Muscle of arm (tissue), 14 donors: ENCODE measurements at places on chromosomes 11 and 22.

DNA sequence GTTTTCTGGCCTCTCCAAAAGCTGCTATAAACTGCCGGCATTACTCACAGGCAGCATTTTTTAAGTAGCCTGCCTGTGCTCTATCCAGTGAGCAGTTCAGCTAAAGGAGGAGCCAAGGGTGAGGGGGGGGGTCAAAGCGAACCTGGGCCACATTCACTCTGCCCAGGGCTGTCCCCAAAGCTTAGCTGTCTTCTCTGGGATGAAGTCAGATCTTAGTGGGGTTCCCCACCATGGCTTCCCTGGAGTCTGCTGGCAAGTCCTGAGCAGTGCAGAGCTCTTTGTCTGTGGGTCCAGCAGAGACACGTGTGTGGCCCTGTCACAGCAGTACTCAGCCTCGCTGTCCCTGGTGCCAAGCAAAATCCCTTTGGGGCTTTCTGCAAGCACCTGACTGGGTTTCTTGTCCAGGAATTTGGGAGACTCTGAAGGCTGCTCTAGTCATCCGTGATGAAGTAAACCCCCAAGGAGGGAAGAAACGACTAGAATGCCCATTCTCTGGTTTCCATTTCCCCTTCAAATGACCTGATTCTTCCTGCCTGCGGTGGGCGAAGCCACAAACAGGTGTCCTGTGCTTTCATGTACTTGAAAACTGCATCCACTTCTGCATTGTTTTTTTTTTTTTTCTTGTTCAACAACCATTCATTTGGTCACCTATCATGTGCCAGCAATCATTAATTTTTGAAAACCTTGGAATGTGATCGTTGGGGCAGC, 2.6 kb downstream of the KCNJ5 start:
- no peak for DNase-seq

GRCh38 chr22:22408731-22409696, 99.5 kb downstream of the ZNF280B start:
- no peak for DNase-seq

DNA sequence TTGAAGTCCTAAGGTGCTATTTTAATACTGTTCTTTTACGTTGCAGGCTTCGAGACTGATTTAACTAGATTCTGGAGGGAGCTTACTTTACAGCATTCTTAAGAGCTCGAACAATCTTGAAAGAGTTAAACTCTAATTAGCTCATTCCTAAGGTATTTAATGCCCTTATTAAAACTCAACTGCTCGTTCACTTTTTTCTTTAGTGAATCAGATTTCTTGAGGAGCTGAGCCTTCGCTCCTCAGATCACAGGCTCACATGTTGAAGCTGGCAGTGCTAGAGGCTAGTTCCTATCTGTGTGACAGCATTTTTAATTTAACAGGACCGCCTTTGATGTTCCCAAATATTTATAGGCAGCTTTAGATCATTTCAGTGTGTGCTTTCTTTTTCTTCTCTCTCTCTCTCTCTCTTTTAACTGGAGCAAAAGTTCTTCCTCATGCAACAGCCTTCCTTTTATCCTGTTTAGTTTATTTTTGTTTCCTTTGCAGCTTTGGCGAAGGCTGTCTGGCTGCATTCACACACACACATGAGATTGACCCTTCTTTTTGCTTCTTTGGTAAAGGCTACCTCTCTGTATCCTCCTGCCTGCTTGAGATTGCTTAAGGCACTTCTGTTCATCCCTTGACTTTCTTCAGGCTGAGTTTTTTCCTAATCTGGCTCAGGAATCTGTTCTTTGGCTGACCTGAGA, 21.0 kb downstream of the ZNRF3 start:
- no peak for DNase-seq

DNA sequence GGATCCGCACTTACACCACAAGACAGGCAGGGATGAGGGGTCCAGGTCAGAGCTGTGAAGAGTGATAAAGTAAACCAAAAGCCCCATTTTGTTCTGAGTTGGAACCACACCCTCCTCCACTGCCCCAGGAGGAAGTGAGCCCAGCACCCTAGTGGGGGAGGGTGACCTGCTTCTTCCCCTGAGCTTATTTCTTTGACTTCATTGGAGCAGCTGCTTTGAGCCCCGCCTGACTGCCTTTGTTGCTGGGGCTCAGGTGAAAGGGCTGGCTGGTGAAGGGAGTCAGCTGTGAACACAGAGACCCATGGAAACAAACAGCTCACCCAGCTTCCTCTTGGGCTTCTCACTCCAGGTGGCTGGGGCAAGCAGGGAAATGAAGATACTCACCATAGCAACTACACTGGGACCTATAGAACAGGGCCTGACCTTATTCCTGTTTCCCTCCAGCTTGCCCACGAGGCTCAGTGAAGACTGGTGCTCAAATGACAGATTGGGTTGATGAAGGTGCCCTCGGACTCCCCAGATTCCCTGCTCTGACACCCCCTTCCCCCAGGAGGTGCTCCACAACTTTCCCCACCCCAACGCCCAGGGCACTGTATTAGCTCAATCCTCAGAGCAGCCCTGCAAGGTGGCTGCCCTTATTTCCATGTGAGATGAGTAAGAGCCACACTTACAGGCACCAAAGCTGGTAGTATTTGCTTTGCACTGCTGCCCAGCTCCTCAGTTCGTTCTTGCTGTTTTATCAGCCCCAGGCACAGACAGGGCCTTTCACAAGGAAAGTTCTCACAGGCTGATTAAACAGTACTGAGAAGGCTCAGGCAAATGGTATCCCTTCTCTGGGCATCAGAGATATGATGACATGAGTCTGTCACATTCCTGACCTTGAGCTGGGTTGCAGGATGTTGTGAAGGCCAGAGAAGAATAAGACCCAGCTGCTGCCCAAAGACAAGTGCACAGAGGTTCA, 2.4 kb downstream of the UCP2 start:
- DNase-seq = no peak

DNA sequence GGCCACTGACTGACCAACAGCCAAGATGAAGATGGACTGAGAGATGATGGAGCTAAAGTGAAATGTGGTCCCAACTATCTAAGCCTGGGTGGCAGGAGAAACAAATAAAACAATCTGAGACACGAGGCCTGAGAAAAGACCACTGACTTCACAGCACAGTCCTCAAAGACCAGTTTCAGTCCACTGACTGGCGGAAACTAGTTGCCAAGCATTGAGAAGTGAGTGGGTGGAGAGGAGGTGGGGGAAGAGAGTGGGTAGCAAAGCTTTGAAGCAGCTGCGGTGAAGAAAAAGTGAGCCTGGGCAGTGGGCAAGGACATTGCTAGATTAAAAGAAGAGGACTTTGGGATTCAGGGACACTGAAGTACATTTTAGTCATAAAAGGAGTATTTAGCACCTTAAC, 1.9 kb downstream of the MS4A1 start:
- no peak for DNase-seq

DNA sequence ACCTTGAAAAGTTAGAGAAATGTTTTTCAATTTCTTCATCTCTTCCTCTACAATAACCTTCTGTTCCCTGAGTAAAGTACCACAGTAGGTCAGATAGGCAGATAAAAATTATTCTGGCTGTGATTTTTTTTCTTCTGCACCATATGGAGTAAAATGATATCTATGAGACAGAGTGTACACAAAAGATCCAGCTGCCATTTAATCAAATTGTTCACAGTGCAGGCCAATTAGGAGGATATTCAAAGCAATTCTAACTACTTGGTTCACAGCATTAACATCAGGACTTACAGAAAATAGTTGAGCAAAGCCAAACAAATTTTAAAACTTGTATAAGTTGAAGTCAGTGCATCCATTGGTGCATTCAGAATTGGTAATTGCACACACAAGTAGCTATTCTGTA, 147.9 kb upstream of the LUZP2 start:
- DNase-seq = no peak

DNA sequence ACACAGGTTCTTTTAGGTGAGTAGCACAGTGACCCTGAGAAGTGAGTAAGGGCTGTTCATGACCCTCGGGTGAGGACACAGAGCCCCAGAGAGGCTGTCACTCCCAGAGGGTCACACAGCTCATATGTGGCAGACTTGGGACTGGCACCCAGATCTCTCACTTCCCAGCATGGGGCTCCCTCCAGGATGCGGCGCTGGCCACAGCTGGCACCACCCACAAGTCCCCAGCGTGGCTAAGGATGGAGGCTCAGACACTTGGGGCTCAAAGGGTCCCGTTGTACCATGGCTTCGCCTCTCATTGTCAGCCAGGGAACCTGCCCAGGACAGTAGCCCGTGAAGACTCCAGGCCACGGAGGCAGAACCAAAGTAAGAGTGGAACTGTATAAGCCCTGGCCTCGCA, 6.0 kb upstream of the SHISAL1 start:
- DNase-seq = no peak

DNA sequence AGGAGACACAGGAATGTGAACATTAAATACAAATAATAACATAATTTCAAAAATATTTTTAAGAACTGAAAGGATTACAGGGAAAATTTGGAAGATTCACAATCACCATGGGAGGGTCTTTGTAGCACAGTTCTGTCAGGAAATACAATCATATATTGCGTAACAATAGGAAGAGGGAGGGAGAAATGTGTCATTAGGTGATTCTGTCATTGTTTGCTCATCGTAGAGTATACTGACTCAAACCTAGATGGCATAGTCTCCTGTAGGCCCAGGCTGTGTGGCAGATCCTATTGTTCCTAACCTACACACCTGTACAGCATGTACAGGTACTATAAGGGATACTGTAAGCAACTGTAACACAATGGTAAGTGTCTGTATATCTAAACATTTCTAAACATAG, 330.4 kb downstream of the BRD1 start:
- DNase-seq = no peak

GRCh38 chr22:44089717-44090570, 65.8 kb downstream of the PARVB start:
- no peak for DNase-seq
